ENCODE measurements at places on chromosomes 2 and 18. TPM values are rescaled to one million over a fixed set of nuclear protein-coding genes. Genes with fewer than 3 reads are reported as not detected.
A peak's percentile ranks its signal among the peaks of the same experiment; 100 is the strongest.

Gene KLHL41
- not detected for total RNA-seq

Gene C1QL2
- not detected for total RNA-seq

Gene ABHD1
- 0.10 TPM for total RNA-seq

Gene LYPD1
- not detected for total RNA-seq

Gene UGT1A3
- not detected for total RNA-seq

Gene VAMP8
- total RNA-seq = 149 TPM

Gene GPR17
- total RNA-seq = not detected

Gene ATP5MC3
- total RNA-seq = 213 TPM

Gene PSMA8
- 1.2 TPM for total RNA-seq

GRCh38 chr2:137802038-137802437 is 162.2 kb upstream of the HNMT start:
- DNase-seq = no peak

DNA sequence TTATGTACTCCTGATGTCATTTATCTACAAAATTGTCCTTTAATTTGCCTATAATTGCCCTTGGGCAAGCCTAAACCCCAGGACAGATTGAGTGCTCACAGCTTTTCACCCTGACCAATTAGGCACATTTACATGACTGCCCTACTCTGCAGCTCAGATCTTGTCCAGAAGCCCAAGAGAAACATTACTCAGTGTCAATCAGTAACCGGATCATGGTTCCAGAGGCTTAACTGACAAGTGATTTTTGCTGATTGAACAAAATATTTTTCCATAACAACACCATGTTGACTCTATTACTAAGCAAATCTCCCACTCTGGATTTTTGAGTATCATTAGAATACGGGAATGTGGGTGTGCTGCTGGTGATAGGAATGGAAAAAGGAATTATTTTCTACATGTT is 465.4 kb upstream of the TNP1 start:
- DNase-seq = no peak

GRCh38 chr18:23982155-23983079 is 32.1 kb upstream of the TTC39C start:
- DNase-seq = no peak

- no peak for DNase-seq
These were observed 12.0 kb upstream of the ZNF396 start for GRCh38 chr18:35389095-35389618.

DNA sequence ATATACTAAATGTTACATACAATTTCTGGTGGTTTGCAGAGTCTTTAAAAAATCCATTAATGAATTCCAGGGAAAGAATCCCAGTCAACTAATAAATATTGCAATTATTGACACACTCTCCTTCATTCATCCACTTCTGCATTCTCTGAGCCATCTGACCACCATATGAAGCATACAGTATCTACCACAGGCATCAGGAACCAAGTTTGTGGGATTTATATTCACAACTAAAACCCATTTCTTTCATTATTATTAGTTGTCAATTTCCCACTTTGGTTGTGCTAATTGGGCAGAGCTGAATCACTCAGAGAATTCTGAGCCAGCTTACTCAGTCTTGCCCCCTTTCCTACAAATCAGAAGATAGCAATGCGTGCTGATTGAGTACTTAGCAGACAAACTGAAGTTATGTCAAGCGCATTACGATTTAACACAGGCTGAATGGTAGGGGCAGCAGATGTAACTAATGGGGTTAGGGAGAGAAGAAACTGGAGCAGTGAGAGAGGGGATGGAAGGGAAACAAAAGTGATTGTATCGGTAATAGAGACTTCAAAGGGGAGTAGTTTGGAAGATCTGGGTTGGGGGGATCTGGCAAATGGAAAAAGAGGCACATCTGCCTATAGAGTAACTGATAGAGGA is 52.3 kb downstream of the ZEB2 start:
- no peak for DNase-seq

DNA sequence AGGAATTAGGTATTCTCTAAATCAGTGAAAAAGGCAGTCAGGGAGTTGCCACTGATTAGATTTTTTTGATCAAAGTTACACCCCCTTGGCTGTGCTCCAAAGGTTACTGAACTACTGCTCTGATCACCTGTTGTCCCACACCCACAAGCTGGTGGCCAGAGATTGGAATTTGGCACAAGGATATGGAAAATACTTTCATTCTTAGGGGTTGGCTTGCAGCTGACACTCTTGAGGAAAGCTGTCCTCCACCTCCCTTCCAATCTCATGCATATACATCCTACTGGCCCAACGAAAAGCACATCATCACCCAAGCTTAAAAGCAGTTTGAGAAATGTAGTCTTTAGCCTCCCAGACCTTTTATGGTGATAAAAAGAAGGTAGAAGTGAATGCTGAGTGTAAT is 329.5 kb upstream of the CHAC2 start:
- no peak for DNase-seq

GRCh38 chr2:206343144-206343543 is 68.7 kb downstream of the ZDBF2 start:
- DNase-seq = no peak

DNA sequence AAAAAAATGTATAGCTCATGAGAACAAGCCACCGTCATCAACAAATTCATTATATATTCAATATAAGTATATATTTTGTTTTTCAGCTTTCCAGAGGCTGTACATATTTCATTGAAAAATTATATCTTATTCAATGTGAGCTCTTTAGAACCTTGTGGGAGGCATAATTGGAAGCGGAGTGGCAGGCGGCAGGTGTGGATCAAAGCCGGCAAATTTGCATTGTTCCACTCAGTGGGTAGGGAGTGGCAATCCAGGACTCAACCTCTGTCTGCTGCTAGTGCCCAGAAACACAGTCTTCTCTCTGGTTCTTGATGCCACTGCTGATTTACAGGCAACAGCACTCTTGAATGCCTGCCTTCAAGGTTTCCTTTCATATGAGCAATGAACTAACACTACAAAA is 46.9 kb downstream of the GCA start:
- DNase-seq = no peak

GRCh38 chr18:55658598-55658997 is 70.6 kb upstream of the TCF4 start:
- DNase-seq = no peak

GRCh38 chr2:176137906-176138305 is 8.4 kb downstream of the HOXD8 start:
- no peak for DNase-seq

DNA sequence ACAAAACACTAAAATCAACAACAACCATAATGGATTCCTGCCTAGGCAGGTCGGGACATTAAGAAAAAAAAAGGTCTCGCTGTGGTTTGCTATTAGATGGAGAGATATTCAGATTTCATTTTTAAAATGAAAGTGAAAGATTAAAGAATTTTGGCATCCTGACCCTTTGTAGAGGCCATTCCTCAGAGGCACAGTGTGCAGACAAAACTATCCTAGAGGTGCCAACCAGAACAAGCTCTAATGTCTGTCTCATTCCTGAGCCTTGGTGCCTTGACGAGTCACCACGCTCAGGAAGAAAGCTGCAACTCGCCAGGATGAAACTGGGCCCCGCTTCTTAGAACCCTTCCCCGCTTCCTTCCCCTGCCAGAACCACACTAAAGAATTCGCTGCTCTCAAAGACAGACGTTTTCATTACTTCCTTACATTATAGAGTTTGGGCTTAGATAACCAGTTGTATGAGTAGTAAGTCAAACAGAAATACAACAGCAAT is 156.0 kb downstream of the TGIF1 start:
- DNase-seq = peak; percentile 47

- no peak for DNase-seq
These were observed 10.7 kb downstream of the COL4A4 start for GRCh38 chr2:227153307-227153706.

GRCh38 chr18:56185126-56185525 is 453.3 kb downstream of the TXNL1 start:
- no peak for DNase-seq

DNA sequence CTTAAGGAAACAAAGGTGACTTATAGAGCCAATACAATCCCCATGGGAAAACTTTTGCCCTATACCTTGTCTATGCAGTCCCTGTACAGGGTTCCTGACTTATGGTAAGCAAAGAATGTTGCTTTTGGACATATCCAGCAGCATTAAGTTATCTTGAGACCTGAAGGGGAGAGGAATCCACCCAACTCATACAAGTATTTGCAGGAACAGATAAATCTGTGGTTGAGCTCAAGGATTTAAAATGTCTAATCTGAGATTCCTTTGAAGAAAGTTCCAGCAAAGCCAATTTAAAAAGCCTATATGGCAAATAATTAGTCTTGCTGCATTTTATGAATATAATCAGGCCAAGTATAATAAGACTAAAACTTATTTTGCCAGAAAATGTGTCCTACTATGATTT is 739.5 kb upstream of the CDH2 start:
- no peak for DNase-seq

GRCh38 chr2:142682528-142682927 is 194.9 kb upstream of the KYNU start:
- no peak for DNase-seq

GRCh38 chr2:3527886-3528785 is 8.8 kb upstream of the ADI1 start:
- no peak for DNase-seq

DNA sequence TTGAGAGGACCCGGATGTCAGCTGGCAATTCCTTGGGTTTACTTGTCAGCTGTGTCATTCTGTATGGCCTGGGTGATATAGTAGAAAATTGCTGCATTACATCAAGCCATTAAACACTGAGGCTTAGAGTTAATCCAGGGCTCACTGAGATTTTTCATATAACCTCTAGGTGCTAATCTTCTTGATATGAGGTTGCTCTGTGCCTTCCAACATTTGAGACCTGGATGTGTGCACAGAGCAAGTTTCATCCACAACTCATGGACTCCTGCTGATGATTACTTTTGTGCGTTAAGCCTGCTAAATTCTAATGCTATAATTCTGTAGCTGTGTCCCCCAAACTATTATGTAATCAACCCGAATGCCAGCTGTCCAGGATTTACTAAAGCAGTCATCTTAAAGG is 178.4 kb upstream of the CDH20 start:
- DNase-seq = no peak

- no peak for DNase-seq
These were observed 93.8 kb downstream of the LYPD6B start for GRCh38 chr2:149132339-149132738.
